ENCODE measurements at places on chromosomes 16 and 17. TPM values are rescaled to one million over a fixed set of nuclear protein-coding genes. Genes with fewer than 3 reads are reported as not detected.

DNA sequence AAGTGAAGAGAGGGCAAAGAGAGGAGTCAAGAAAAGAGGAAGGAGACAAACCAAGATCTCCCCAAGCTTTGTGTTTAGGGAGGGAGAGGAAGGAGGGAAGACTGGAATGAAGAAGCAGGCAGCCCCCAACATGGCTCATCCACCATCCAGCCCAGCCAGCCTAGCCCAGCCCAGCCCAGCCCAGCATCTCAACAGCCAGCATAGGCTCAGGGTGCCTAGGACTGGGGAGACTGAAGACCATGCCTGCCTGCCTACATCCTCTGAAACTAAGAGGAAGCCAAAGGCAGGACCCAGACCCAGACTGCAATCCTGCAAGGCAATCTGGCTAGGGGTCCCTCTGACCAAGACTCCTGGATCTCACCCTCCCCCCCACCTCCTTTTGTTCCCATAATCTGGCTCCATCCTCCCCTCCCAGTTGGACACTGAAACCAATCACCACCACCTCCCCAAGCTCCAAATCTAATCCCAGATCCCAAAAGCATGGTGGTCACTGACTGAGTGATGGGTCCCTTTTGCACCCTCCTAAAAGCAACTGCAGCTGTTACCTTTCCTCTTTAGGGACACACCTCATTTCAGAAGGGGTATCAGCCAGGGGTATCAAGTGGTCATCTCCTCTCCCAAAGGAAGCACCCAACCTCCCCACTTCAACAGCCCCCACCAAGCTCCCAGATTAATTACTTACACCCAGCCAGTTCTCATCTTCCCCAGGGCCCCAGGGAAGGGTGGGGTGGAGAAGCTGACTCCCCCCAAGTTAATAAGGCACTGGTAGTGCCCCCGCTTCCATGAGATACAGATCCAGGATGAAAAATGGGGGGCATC, 1.2 kb downstream of the HDAC5 start:
- no peak for DNase-seq

- DNase-seq = no peak
Measured at GRCh38 chr17:82831818-82832200, 8.0 kb downstream of the ZNF750 start.

GRCh38 chr16:88694221-88695087, 8.1 kb upstream of the SNAI3 start:
- no peak for DNase-seq

DNA sequence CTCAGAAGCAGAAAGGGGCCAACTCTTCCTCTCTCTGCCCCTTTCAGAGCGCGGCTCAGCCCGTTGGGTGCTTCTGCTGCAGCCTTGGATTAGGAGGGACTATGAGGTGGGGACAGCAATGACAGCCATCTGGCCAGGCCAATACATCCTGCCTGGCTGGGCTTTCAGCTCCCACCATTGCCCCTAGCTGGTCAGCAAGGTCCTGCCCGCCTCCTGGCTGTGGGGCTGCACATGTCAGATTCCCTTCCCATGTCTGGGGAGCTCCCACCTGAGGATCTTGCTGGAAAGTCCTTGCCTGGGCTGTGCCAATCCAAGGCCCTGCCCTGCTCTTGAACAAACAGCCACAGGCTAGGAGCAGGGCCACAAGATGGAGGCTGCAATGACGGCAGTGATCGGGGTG, 8.3 kb downstream of the TRIM65 start:
- no peak for DNase-seq

DNA sequence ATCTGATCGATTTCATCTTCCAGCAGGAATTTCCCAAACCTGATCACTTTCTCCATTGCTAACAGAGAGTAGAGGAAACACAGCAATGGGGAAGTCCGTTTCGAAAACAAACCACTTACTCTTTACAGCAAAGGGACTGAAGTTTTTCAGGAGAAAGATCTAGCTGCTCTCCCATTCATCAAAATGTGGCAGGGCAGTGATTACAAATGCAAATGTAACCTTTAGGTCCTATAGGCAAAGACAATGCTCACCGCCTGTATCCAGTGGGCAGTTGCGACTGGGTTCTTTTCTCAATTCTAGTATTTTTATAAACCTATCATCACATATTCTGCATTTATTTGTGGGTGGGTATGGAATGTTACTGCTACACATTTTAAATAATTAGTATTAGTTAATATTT, 218.0 kb upstream of the ZFHX3 start:
- DNase-seq = no peak

GRCh38 chr17:32519228-32520103, 32.7 kb downstream of the CDK5R1 start:
- DNase-seq = peak; percentile 77

DNA sequence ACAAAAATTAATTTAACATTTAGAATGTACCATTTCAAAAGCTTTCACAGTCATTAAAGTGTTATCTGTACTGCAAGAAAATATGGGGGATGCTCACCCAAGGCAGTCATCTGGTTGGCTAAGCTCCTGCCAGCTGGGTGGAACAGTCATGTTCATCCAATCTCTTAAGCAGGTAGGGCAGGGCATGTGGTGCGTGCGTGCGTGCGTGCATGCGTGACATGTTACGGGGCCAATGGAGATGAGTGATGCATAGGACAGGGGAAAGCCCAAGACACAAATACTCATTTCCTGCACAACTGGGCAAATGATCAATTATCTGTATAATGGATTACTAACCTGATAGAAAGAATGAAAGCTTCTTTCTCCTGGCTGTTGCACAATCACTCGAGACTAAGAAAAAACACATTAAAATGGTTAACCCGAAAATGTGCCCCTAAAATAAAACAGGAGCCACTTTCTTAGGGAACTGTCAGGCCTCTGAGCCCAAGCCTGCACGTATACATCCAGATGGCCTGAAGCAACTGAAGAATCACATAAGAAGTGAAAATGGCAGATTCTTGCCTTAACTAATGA, 104.4 kb downstream of the MYO1D start:
- DNase-seq = no peak

GRCh38 chr16:84839054-84839453, 19.3 kb downstream of the CRISPLD2 start:
- no peak for DNase-seq

DNA sequence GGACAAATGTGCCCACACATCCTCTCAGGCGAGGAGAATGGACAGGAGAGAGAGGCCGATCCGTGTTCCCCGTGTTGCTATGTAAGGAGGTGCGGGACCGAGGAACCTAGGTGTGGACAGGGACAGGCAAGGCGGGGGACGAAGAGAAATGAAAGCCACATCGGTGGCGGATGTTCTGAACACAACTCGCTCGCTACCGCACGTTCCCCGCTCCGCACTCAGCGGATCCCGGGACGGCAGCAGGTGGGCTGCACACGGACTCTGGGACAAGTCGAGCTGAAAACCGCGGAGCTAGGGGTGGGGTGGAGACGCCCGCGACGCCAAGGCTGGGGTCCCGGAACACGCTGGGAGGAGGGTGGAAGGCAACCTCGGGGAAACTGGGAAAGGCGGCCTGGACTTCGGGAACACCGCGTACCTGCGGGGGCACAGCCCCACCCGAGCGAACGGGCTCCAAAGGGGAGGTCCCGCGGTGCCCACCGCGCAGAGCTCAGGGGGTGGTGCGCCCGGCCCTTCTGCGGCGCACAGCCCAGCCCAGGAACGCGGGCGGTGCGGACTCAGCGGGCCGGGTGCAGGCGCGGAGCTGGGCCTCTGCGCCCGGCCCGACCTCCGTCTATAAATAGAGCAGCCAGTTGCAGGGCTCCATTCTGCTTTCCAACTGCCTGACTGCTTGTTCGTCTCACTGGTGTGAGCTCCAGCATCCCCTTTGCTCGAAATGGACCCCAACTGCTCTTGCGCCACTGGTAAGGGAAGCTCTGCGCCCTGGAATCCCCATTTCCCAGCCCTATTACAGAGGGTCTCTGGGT, at the start of gene MT1E:
Gene MT1E, plus strand, starts transcription at position 642 of the 803 bp plus-strand sequence. Its CDS starts 71 bp downstream, at position 713.
- DNase-seq = no peak

DNA sequence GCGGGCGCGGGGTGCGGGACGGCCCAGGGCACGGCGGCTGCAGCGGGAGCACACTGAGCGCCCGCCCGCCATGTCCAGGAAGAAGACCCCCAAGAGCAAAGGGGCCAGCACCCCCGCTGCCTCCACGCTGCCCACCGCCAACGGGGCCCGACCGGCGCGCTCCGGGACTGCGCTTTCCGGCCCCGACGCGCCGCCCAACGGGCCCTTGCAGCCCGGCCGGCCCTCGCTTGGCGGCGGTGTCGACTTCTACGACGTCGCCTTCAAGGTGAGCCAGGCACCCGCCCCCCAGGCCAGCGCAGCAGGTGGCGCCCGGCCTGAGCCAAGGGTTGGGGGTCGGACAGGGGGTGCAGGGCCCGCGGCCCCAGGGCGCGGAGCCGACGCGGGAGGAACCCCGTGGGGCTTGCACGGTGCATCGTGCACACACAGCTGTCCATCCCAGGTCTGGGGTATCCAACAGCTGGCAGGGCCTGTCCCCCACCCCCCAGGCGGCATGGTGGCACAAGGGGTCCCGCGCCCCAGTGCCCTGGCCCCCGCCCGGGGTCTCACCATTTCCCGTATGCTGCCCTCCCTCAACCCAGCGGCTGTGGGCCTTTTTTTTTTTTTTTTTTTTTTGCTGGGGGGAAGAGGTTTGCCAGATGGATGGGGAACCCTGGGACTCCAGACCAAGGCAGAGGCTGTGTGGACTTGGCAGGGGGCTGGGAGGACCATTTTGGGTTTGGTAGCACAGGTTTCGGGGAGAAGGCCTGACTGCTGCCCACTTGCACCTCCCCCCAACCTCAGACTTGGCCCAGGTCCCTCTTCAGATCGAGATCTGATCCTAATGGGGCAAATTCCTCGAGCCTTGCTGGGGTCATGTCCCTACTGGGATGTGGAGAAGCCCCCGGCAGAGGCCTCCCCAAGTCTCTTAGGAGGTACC, 547 bp downstream of the RAB26 start:
- no peak for DNase-seq

DNA sequence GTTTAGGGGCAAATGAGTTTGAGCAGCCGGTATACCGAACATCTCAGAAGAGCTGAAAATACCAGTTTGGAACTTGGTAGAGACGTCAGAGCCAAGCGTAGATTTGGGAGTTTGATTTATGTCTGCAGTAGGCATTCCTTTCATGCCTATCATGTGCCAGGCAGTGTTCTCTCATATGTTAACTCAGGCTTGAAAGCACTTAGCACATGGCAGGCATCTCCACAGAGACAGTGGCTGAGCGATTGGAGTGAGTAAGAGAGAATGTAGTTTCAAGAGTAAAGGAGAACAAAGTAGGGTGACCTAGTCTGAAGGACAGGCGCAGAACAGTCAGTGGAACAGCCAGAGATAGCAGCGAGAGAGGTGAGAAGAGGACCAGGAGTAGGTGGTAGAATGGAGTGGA, 207.0 kb downstream of the FTO start:
- DNase-seq = no peak

DNA sequence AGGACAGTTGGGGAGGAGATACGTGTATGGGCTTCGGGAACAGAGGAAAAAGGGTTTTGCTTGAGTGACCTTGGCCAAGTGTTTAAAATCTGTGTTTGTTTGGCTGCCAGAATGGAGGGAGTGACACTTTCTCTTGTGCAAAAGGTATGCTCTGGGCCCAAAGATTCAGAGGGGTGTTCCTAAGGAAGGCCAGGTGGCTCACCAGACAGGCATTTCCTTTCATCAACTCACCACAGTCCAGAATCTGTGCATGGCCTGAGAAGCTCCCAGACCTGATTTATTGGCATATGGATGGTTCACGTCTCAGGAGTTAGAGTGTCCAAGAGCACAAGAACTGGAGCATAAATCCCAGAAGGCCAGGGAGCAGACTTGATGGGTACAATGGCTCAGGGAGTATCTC, 53.4 kb upstream of the NLK start:
- DNase-seq = no peak

GRCh38 chr17:72472106-72472505, 351.3 kb downstream of the SOX9 start:
- no peak for DNase-seq

- no peak for DNase-seq
Measured at GRCh38 chr17:27746881-27747280, 53.4 kb downstream of the NOS2 start.

- DNase-seq = no peak
Measured at GRCh38 chr16:14500791-14501190, 129.3 kb downstream of the PARN start.

DNA sequence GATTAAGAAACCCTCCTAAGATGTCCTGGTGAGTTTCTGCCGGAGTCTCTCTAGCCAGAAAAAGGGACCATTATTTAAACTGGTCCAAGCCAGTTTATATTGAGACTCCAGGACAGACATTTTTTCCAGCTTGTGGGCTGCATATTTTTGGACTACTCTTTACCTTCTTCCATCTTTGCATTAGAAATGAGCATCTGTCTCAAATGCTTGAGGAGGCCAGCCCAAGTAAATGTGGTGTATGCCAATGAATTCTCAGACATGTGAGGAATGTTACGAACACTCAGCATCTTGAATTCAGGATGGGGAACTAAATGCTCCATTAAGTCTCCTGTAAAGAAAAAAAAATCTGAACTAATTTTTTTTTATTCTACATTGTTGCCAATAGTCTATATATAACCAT, 18.4 kb downstream of the TUBD1 start:
- DNase-seq = no peak

GRCh38 chr16:12775656-12776236, 27.9 kb downstream of the CPPED1 start:
- no peak for DNase-seq

GRCh38 chr17:8504460-8505207, 69.0 kb downstream of the NDEL1 start:
- no peak for DNase-seq

GRCh38 chr17:56486732-56487131, 106.8 kb upstream of the NOG start:
- no peak for DNase-seq

DNA sequence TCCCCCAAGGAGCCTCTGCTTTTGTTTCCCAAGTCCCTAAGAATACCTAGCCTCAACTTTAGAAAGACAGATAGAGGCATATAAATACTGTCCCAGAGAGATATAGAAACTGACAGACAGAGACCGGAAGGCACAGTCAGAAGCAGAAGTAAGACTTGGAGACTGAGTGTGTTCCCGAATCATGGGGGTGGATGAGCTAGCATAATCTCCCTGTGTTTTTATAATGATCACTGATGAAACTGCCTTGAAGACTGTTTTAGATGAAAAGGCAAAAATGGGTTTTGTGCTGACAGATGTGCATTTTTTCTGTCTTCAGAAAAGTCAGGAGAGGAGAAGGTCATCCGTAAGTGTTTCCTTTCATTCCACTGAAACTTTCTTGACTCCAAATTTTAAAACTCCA, 8.3 kb upstream of the PSMD3 start:
- DNase-seq = no peak

GRCh38 chr16:87464691-87465300, 28.0 kb downstream of the ZCCHC14 start:
- DNase-seq = no peak

DNA sequence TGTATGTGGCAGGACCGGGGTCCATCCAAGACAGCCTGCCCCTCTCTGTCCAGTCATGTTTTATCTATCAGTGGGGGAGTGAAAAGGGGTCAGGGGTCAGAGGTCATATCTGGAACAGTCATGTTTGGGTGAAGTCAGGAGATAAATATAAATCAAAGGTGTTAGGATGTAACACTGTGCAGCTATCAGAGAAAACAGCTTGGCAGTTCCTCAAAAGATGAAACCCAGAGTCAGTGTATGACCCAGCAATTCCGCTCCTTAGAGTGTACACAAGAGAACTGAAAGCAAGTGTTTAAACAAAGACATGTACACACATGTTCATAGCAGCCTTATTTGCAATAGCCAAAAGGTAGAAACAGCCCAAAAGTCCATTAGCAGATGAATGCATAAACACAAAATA, 361.3 kb downstream of the FOXL1 start:
- DNase-seq = no peak

Gene KRT27
- not detected for total RNA-seq

Gene SPAG7
- total RNA-seq = 86.9 TPM

Gene CSH1
- total RNA-seq = not detected

Gene SRSF1
- total RNA-seq = 267 TPM

Gene TOX3
- total RNA-seq = 7.0 TPM

Gene SLC6A2
- total RNA-seq = 0.18 TPM

Gene ODAD4
- total RNA-seq = 1.7 TPM

Gene DBF4B
- total RNA-seq = 17.6 TPM

Gene SPNS2
- total RNA-seq = 12.2 TPM

Measured in mesothelial cell of epicardium (in vitro differentiated cells).